ENCODE measurements at places on chromosomes 16 and 17.
A peak's percentile ranks its signal among the peaks of the same experiment; 100 is the strongest.

DNA sequence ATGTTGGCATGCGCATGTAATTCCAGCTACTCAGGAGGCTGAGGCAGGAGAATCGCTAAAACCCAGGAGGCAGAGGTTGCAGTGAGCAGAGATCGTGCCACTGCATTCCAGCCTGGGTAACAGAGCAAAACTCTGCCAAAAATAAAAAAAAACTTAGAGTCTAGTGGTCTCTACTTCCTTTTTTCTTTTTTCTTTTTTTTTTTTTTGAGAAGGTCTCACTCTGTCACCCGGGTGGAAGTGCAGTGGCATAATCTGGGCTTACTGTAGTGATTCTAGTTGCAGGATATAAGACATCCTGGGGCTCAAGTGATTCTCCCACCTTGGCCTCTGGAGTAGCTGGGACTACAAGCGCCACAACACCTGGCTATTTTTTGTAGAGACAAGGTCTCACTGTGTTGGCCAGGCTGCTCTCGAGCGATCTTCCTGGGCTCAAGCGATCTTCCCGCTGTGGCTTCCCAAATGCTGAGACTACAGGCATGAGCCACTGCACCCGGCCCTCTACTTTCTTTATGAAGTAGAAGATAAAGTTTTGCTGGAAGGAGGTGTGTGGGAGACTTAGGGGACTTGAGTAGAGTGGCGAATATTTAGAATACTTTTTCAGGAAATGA is 47.9 kb upstream of the TAOK1 start:
- no peak for DNase-seq

DNA sequence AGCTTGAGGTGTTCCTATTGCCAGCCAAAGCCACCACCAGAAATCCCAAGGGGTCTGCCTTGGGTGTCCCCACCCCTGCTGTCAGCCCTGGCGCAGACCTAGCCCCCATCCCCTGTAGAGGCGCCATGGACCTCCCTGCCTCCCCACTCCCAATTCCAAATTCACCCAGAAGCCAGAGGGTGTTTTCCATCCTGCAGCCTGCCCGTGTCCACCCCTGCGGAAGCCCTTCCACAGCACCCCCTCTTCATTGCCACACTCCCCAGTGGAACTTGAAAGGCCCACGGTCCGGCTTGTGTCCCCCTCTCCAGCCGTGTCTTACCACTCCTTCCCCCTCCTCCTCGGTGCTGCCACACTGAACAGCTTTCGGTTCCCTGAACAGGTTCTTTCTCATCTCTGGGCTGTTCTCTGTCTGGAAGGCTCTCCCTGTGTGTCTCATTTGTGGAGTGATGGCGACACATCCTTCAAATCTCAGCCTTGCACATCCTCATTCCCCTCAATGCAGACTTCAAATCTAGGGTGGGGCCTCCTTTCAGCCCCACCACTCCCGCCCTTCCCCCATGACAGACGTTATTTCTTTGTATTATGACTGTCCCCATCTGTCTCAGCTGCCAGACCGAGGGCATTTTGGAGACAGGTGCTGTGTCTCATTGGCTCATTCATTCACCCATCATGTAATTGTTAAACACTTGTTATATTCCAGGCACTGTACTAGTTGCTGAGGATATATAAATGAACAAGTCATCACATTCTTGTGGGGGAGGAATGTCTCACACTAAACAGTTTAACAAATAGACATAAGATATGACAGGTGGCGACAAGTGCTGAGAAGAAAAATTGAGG is 36.3 kb downstream of the ADGRG5 start:
- DNase-seq, result no peak

DNA sequence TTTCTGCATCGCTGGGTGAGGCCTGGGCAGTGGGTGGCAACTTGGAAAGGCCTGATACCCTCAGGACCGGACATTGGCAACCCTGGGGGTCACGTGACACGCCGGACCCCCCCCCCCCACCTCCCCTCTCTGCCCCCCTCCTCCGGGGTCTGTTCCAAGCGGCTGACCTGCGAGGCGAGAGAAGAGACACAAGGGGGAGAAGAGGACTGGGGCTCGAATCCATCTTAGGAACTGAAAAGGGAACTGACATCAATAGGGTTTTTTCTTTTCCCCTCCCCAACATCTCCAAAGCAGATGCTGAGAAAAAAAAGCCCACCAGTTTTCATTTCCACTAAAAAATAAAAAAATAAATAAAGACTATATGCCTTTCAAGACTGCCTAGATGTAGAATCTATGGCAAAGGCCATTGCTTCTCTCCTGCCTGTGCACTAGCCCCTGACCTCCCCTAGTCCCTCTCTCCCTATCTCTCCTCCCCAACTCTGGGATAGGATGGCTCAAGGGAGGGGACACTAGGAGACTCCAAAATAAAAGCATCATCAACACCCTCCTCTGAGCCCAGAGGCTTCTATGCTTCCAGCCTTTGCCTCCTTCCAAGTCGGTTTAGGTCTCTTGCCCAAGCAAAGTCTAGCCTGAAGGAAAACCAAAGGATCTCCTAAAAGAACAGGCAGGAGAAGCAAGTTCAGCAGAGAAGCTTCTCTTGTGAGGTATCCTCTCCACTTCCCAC is 7.7 kb upstream of the HOXB2 start:
- DNase-seq, result no peak

DNA sequence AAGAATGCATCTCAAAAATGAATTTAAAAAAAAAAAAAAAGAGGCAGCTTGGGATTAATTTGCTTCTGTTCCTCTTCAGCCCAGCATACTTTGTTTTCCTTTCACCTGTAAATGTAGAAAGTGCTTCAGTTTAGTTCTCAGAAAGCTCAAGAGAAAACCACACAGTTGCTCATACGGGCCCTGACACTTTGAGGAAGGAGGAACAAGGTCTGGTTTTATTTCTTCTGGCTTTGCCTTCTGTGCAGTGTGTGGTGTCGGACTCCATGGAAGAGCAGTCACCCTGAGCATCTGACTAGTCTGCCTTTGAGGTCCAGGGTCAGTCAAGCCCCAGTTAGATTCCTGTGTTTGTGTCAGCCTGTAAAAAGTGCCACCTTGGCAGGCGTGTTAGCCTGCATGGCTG is 27.6 kb downstream of the NMT1 start:
- no peak for DNase-seq

GRCh38 chr16:29789775-29790182 is 772 bp upstream of the KIF22 start:
- no peak for DNase-seq

- DNase-seq, result no peak
Measured at GRCh38 chr17:47929218-47930000, 12.0 kb upstream of the PNPO start.

GRCh38 chr16:57485091-57485915 is 990 bp downstream of the DOK4 start:
- DNase-seq, result no peak

DNA sequence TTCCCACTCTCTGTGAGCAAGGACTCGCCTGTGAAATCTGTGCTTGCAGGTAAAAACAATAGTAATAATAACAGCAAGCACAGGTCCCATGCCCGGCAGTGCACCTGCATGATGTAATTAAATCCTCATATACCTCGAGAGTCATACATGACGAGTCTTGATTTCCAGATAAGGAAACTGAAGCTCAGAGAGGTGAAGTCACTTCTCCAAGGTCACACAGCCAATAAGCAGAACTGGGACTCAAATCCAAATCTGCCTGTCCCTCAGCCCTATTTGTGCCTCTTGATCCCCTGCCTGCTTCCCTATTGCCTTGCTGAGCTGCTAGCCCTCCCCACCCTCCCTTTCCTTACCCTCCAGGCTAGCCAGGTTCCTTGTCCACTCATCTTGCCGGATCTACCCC is 38.0 kb upstream of the CPNE2 start:
- no peak for DNase-seq

DNA sequence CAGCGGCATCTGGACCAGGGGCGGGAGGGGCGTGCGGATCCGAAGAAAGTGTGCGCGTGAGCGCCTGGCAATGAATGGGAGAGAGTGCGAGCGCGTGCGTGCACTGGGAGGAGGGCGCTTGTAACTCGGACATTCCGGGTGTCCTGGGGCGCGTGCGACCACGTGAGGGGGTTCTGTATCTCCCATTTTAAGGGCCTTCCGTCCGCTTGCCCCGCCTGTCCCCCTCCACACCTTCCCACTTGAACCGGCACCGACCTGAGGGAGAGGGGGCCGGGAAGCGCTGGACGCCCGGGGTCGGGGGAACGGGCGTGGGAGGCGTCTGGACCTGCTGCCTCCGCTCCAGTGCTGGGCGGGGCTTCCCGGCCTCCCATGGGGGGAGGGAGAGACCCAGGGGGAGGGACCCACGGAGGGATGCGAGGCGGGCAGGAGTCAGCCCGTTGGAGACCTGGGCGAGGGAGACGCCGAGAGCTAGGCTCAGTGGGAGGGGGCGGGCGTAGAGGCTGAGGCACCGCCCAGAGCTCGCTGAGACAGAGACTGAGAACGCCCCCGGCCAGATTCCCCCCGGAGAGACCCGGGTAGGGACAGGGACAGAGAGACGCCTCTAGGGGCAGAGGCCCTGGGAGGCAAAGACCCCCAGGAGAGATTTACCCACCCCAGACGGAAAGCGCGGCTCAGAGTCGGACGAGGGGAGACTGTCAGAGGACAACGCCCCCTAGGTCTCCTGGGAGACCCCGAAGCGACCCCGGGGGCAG is at the start of gene KREMEN2:
Gene KREMEN2 (plus strand): TSS at position 553 of the 752 bp plus-strand sequence. CDS start 246 bp downstream, outside the sequence.
- peak; percentile 70 for DNase-seq

GRCh38 chr17:76968707-76969597 is 100.7 kb downstream of the MGAT5B start:
- DNase-seq, result peak; percentile 60

DNA sequence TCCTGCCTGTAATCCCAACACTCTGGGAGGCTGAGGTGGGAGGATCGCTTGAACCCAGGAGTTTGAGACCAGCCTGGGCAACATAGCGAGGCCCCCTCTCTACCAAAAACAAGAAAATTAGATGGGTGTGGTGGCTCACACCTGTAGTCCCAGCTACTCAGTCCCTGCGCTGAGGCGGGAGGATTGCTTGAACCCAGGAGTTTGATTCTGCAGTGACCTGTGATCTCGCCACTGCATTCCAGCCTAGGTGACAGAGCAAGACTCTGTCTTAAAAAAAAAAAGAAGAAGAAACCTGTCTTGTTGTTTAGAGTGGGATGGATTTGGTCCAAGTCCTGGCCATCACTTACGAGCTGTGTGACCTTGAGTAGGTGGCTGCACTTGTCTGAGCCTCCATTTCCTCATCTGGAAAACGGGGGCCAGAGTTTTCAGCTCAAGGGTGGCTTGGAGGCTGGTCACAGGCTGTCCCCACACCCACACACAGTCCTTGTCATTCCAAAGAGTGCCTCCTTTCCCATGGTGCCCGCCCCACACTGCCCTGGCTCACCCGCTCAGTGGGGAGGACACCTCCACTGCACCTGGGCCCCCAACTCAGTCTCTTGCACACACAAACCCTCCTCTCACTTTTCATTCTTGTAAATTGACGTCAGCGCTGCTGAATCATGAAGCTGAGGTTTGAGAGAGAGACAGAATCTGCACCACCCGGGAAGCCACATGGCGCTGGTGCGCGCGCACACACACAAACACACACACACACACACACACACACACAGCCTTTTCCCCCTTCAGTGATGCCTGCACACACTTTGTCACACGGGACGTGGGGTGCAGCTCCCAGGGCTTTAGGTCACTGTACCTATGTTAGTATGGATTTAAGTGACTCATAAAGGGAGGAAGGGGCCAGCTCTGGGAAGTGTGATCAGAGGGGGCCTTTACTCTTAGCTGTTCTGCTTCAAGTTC is 4.2 kb downstream of the SOCS1 start:
- no peak for DNase-seq

DNA sequence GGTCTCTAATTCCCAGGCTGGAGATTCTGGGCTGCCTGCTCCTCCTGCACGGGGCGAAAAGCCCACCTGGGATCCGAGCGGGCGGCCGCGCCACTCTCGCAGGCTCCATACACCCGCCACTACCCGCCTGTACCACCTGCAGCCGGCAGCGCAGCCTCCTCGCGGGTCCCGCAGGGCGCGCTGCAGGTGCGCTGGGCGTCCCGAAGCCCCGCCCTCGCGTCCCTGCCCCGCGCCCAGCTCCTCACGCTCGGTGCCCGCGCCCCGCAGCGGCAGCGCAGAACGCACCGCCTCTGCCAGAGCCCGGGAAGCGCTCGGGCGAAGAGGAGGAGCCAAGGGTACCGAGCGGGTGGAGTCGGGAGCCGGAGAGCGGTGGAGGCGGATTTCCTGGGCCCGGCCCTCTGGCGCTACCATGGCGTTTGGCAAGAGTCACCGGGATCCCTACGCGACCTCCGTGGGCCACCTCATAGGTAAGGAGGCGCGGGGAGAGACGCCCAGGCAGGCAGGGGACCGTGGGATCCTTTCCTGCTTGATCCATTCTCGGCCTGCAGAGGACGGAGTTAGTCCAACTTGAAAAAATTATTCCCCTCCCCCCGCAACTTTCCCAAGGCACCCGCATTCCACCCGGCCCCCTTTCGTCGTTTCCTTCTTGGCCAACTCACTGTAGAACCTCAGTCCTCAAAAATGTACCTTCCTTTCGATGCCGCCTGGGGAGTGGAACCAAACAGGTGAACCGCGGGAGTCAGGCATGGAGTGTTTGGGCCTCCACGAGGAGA is at the start of gene TOM1L1:
Gene TOM1L1 (plus strand): TSS at position 396 of the 773 bp plus-strand sequence. CDS start 14 bp downstream, at position 410.
- peak; percentile 86 for DNase-seq

- no peak for DNase-seq
Measured at GRCh38 chr16:80167657-80168390, 373.0 kb upstream of the DYNLRB2 start.

GRCh38 chr17:42485680-42486079 is 27.0 kb downstream of the ATP6V0A1 start:
- DNase-seq, result no peak
